ENCODE measurements at places on chromosomes 16 and 17.

DNA sequence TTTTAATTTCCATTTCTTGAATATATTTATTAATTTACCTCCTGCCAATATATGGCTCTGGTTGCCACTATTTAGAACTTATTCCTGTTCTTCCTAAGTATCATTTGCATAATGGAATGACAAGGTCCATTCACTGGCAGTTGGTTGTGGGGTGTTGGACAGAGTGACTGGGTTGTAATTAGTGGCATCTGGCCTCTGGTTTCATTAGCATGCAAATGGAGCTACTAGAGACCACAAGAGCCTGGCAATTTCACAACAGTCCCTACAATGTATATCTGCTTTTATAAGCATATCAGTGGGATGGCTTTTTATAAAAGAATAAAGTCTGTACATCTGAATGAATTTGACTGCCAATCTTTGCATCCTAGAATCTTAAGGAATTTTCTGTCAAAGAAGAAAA, 1030.9 kb upstream of the CDH8 start:
- DNase-seq = no peak

DNA sequence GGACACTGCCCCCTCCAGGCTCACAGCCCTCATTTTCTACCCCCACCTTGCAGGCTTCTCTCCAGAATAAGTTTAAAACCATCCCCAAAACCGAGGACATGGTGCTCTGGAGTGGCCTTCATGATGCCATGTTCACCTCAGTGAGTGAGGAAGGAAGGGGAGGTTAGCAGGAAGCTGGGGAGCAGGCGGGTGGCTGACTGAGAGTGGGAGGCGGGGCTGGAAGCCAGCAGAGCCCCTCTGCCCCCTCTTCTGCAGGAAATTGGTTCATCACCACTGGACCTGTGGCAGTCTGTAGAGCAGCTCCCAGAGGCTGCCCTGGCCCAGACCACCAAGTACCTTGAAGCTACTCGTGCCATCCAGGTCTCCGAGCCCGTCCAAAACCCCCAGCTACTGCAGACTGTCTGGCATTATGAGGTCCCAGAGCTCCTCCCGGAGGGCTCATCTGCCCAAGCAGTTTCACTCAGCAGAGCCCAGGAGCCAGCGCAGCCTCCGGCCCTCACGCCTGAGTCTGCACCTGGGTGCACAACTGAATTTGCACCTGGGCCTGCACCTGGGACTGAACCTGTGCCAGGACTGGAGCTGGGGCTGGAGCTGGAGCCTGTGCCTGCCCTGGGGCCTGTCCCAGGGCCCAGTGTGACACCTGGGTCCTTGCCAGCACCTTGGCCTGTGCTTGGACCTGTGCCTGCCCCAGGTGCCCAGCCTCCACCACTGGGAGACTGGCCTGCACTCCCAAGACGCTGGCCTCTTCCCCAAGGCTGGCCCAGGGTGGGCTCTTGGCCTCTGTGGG, 19.0 kb downstream of the C16orf96 start:
- no peak for DNase-seq

GRCh38 chr17:28204751-28205150, 114.2 kb upstream of the TMEM97 start:
- DNase-seq = no peak

DNA sequence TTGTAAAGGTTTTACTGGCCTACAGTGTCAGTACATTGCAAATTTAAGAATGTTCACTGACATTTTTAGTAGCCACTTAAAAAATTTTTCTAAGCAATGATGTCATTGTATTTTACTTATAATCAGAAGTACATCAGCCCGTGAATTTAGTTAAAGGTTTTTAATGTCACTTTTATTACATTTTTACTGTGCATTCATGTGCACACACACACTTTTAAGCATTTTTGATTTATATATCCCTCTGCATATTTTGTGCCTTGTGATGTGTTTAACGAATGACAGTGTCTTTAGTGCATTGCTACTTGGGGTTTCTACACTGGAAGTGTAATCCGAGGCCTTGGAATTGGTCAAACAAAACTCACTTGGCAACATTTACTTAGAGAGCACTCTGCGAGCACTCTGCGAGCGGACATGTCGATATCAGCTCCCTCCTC, 190.4 kb downstream of the WWOX start:
- no peak for DNase-seq

- no peak for DNase-seq
Observed at GRCh38 chr16:79325226-79325945, 275.2 kb downstream of the MAF start.

- no peak for DNase-seq
Observed at GRCh38 chr16:84715424-84715823, 15.6 kb downstream of the USP10 start.
